KBM-7 (cell line): ENCODE measurements at places on chromosomes 7 and 10.
A peak's percentile ranks its signal among the peaks of the same experiment; 100 is the strongest.

DNA sequence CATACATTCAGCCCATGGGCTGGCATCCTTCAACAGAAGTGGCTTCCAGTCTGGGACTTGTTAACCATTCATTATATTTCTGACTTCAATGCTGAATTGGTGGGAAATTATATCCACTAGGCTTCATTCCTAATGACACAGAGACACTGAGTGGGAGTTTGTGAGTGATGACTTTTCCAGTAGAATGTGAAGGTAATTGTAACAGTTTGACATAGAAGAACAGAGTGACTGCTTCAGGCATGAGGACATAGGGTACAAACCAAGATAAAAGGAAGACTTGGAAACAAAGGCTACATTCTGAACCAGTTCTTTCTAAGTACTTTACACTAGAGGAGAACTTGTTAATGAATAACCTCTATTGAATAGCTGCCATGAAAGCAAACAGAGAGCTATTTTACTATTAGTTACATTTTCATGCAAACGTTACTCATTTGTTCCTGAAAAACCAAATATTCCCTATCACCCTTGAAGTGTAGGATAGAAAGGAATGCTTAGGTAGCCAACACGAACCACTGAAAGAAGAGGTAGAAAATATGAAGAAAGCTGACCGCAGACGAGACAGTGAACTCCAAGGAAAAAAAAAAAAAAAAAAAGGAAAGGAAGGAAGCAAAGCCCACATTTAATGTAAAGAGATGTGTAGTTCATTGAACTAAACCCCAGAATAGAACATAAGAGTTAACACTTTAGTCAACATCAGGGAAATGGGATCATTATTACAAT is 237.0 kb upstream of the SEMA3C start:
- DNase-seq: no peak

- no peak for DNase-seq
Measured at GRCh38 chr10:127578961-127579305, 29.8 kb downstream of the NPS start.

- DNase-seq: no peak
Measured at GRCh38 chr7:47651355-47652317, 69.7 kb upstream of the TNS3 start.

GRCh38 chr7:100044718-100045117 is 4.9 kb upstream of the ZSCAN21 start:
- DNase-seq: peak; percentile 32

- no peak for DNase-seq
Measured at GRCh38 chr10:13944823-13945222, 358.1 kb downstream of the PRPF18 start.

GRCh38 chr7:39948375-39948955 is 1.6 kb upstream of the CDK13 start:
- DNase-seq: no peak

DNA sequence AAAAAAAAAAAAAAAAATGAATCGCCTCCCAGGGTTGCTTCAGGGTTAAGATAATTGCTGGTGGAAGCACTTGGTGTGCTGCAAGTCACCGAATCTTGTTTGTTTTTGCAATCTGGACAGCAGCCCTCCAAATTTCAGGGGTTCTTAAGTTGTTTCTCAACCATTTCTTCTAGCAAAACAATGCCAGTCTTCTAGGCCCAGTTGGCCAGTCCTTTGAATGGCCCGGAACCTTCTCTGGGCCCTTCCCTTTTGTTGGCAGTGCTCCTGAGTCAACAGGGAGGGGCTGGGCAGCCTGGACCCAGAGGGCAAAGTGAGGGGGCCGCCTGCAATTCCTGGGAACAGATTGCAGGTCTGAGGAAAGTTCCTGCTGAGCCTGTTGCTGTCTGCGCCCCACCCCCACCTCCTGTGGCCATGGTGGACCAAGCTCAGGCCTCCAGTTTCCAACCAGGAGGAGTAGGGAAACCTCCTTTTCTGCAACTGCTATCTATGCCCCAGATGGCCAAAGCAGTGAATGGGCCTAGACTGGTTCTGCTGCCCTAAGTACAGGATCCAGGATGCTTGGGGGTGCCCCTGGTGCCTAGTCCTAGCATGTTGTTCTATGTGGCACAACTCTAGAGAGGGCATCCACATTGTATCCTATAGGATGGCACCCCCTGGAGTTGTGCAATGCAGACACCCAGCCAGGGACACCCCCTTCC is 31.4 kb upstream of the PDCD4 start:
- DNase-seq: no peak

GRCh38 chr7:28855538-28856217 is 102.5 kb downstream of the TRIL start:
- DNase-seq: no peak

GRCh38 chr7:76403780-76404494 is 5.6 kb downstream of the SSC4D start:
- peak; percentile 93 for DNase-seq

GRCh38 chr7:152704796-152705384 is 28.9 kb upstream of the XRCC2 start:
- no peak for DNase-seq

DNA sequence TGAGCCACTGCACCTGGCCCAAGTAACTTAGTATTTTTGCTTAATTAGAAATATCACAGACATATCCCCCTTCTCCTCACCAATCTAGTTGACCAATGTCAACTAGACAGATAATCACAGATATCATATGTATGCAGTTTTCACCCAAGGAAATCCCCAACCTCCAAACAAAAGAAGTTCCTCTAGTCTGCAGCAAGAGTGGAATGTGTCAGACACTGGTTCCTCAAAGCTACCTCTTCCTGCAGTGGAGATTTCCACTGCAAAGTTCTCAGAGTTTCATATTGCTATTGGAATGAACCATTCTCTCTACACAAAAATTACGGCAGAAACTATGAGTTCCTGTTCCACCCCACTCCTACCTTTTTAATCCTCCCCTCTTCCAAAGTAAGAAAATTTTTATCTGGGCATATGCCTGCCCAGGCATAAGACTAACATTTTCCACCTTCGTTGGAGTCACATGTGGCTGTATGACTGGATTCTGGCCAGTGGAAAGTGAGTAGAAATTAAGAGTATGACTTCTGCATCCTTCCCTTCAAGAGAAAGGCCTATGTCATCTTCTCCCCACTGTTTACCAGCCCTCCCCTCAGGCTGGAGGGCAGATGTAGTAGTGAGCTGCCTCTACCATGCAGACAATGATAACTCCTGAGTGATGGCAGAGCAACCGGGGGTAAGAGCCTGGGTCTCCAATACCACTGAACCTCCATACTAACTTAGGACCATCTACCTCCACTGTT is 103.0 kb downstream of the MYOF start:
- DNase-seq: no peak

GRCh38 chr10:131233611-131234258 is 77.8 kb downstream of the TCERG1L start:
- peak; percentile 3 for DNase-seq

GRCh38 chr10:44198096-44198779 is 186.7 kb downstream of the CXCL12 start:
- no peak for DNase-seq

DNA sequence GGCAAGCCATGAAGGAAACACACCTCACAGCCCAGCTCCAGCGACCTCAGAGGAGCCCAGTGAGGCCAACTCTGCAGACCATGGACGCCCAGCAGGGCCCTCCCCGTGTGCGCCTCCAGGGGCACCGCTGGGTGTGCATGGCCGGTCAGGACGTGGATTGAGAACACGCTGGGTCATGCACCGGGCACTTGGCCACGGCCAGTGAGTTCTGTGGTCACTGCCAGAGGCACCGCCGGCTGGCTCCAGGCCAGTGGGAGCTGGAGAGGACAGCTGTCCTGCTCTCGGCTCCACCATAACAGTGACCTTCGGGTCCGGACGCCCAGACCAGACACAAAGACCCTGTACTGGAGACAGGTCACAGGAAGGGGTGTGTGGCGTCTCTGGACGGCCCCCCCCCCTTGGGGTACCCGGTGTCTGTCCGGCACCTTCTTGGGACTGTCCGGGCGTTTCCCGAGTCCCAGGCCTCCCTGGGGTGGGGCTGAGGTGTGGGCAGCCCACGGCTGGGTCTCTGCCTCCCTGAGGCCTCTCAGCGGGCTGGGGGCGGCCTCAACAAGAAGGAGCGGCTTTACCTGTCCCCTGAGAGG is 50.4 kb upstream of the NKX6-2 start:
- no peak for DNase-seq

GRCh38 chr7:117220836-117221235 is 102.0 kb downstream of the WNT2 start:
- no peak for DNase-seq

DNA sequence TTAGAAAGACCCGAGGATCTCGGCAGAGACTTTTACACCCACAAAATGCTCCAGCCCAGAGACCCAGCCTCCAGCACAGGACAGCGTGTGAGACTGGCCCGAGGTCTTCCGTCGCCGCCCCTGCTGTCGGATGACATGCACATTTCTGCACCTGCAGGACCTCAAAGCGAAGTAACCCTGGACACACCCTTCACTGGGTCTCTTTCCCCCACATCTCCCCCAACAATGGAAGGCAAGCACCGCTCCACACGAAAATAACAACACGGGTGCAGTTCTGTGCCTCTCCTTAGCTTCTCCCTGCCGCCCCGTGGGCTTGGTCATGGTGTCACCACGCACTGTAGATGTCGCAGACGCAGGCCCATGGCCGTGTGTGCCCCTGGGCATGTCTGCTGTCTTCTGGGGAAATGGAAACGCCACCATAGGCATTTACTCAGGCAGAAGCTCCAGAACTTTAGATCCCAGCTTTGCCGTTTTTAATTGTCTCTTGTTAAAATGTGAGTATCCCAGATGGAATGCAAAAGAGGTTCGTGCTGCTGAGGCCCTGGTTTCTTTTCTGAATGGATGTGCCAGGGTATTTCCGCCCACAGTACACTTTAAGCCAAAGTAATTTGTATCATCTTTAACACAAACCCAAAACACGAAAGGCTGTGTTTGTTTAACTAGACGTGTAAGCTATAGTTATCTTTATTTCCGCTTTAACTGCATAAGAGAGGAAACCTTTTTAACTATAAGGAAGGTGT is 237.9 kb downstream of the MGMT start:
- no peak for DNase-seq

DNA sequence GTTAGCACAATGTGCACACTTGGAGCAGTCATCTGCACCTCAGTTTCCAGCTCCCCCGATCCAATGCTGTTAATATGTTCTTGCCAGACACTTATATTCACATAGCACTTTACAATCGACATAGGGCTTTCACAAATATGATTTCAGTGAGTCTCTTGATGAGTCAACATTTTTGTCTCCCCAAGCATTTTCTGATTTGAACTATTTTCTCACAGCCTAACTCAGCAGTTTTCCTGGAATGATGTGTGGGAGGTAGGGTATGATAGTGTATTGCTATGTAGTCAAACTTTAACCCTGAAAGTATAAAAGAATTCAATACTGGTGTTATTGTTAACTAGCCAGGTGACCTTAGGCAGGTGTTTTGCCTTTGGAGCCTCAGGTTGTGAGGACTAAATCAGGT is 82.5 kb upstream of the LRGUK start:
- no peak for DNase-seq

GRCh38 chr10:83871187-83872081 is 267.9 kb upstream of the GHITM start:
- DNase-seq: peak; percentile 75

- DNase-seq: peak; percentile 12
Measured at GRCh38 chr7:141752634-141753033, 11.3 kb upstream of the TAS2R3 start.

GRCh38 chr7:40793132-40793531 is 658.3 kb downstream of the SUGCT start:
- no peak for DNase-seq

- DNase-seq: peak; percentile 16
Measured at GRCh38 chr10:72690071-72690755, 1.7 kb upstream of the MCU start.

GRCh38 chr10:87671139-87671815 is 11.6 kb downstream of the PAPSS2 start:
- no peak for DNase-seq

DNA sequence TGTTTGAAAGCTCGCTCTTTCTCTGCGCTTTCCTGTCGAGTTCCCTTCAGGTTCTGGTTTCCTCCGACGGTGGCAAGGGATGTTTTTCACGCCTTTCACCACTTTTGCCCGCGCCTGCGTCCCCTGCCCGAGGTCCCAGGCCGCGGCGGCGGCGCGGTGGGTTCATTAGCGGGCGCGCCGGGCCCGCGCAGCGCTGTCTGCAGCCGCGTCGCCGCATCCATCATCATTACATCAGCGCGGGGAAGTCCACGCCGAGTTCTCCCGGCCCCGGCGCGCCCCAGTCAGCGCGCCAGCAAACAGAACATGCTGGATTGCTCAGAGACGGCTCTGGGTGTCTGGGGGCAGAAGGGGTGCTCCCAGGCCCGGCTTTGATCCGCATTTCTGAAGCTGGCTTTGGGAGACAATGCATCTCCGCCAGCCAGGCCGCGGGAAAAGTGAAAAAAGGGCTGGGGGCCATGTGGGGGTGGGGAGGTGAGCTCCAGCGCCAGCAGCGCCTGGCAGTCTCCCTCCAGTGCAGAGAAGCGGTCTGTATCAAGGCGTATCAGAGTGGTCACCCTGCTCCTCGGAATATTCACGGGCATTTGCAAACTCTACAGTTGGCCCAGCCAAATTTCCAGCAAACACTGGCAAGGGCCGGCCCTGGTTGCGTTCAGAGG is 8.9 kb downstream of the GLI3 start:
- no peak for DNase-seq

GRCh38 chr7:38448584-38449234 is 175.3 kb upstream of the TARP start:
- no peak for DNase-seq

- no peak for DNase-seq
Measured at GRCh38 chr7:210401-210925, 18.1 kb downstream of the FAM20C start.

DNA sequence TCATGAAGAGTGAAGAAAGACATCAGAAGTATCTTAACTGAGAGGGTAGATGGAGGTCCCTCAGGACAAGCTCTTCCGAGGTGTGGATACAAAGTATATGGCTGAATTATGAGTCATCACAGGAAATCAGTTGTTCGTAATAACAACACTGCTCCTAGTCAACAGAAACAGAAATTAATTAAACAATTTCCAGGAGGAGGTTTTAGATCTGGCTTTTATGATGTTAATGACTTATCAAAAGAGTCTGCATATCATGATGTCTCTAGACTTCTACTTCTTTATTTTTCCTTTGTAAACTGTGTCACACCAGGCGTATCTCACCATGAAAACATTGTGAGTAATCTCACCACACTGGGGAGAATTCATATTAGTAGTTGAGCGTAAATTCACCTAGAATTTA is 31.2 kb downstream of the OSBPL3 start:
- DNase-seq: no peak
